ENCODE measurements at places on chromosomes 12 and 14.

GRCh38 chr14:81963846-81964245 lies 430.2 kb upstream of the SEL1L start:
- DNase-seq = no peak

DNA sequence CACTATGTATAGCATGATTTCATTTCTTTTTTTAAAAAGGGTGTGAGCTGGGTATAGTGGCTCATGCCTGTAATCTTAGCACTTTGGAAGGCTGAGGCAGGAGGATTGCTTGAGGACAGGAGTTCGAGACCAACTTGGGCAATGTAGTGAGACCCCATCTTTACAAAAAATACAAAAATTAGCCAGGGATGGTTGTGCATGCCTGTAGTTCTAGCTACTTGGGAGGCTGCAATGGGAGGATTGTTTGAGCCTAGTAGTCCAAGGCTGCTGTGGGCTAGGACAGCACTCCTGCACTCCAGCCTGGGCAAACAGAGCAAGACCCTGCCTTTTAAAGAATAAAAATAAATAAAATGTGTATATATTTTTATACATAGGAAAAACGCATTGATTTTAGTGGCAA lies 43.0 kb downstream of the DIP2B start:
- no peak for DNase-seq

- no peak for DNase-seq
These were observed 2.8 kb downstream of the ASB2 start for GRCh38 chr14:93973607-93974006.

DNA sequence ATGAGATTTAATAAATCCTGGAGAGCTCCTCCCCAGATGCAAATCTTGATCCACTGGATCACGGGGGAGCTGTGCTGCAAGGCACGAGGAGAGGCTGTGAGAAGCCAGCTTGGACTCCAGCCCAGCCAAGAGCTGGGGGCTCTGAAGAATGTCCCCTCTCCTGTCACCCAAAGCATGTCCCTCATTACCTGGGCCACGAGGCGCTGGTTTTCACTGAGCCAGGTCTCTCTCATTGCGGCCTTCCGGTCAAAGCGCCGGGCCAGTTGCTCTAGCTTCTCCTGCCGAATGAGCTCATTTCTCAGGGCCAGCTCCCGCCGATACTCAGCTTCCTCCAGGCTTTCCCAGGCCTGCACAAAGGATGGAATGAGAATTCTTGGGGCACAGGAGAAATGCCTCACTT lies 83.3 kb downstream of the SPTB start:
- no peak for DNase-seq

DNA sequence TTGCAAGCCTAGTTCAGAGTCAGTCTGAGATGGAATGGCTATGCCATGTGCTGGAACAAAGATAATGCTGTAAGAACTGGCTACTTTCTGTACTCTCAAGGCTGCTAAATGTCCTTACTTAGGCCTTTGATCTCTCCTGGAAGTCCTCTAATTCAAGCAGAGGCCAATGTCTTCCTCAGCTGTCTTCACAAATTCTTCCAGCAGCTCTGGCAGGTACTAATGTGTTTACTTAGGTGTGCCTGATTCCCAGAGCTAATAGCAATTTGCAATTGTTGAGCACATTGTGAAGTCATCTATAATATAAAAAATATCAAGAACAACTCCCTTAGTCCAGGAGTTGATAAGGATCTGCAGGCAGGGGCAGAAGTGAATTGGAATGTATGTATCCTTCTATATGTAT lies 3.8 kb upstream of the MYF5 start:
- no peak for DNase-seq

- DNase-seq = no peak
These were observed 129.3 kb upstream of the LMNTD1 start for GRCh38 chr12:25682421-25682820.

GRCh38 chr12:131530422-131530821 lies 180.5 kb upstream of the SFSWAP start:
- no peak for DNase-seq

- DNase-seq = no peak
These were observed 15.8 kb downstream of the HIF1A start for GRCh38 chr14:61710853-61711817.

DNA sequence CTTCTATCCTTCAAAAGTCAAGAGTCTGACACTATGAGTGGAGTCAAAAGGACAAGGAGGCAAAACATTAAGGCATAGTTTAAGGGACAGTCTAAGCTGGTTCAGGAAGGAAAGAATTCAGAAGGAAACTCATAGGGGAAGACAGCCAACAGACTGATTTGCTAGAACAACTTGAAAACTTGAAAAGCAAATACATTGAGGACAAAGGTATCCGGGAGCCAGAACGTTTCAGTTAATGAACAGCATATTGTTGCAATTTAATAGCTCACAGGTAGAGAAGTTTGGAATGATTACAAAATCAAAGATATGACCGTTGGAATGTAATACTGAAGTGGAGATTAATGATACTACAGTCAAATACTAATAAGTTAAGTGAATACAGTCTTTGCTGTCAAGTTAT lies 312.8 kb upstream of the RPL10L start:
- no peak for DNase-seq

Measured in glutamatergic neuron (in vitro differentiated cells).